A673 (cell line): ENCODE measurements at places on chromosomes 11 and 22. TPM values are rescaled to one million over a fixed set of nuclear protein-coding genes. Genes with fewer than 3 reads are reported as not detected.

DNA sequence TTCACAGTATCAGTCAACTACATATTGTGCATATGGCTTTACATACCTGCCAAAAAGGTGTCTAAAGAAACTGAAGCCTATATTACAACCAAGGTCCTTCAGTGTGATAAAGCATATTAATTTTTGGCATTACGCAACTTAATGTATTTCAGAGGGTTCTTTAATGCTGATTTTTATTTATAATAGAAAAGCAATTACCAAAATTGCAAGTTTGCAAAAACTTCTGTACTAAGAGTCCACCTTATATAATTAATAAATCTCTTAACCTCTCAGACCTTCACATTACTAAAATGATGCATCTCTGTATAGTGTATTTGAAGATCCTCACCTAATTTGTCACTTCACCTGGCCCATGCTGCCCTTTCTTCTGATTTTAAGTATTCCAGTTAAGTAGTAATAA, 128.6 kb downstream of the GUCY1A2 start:
- no peak for DNase-seq

Gene KRTAP5-2
- not detected in 2 replicates for total RNA-seq

GRCh38 chr11:106446955-106447354, 369.5 kb downstream of the AASDHPPT start:
- no peak for DNase-seq

GRCh38 chr11:79520086-79520485, 79.3 kb upstream of the TENM4 start:
- DNase-seq, result no peak

DNA sequence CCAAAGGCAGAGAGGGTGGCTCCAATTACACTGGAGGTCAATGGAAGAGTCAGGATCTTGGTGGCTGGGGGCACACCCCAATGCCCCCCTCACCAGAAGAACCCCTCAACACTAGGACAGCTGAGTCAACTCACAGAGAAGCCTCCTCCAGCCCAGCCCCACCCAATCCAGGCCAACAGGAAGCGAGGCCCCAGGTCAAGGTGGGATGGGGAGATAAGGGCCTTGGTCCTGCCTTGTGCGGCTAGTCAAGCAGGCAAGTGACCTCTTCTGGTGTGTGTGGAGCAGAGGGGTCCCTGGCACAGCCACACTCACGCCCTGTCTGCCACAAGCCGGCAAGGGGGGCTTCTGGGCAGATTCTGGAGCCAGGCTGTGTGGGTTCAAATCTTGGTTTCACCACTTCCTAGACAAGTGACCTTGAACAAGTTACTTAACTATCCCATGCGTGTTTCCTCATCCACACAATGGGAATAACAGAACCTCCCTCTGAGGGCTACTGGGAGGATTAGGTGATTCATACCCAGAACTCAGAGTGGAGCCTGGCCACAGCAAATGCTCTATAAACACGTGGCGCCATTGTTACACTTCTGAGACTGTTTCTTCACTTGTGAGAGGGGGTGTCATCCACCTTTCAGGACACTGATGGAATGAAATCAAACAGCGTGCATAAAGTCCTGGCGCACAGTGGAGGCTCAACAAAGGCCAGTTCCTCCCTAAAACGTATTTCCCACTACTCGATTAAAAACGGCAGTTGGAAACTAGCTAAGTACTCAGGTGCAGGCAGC, 3.2 kb downstream of the TTLL12 start:
- peak; percentile 39 for DNase-seq

DNA sequence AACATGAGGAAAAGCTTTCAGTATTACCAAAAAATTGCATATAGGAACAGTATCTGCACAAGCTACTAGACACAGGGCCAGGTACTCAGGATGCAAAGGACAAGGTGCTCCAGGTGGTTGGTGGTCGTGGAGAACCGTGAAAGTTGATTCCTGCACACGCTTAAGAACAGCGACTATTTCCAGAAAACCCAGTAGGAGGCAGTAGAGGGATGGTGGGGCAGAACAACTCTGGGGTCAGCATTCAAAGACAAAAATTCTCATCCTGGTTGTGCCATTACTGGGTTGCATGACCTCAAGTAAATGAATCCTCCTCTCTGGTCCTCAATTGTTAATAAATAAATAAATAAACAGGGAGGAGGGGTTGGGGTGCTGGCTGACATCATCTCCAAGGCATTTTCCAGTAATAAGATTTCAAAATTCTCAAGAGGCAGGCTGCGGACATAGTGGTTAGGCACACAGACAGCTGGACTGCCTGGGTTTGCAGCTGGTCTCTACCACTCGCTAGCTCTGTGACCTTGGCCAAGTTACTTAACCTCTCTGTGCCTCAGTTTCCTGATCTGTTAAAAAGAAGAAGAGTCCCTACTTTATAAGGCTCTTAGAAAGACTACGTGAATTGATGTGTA, 89.6 kb downstream of the ISX start:
- DNase-seq, result peak; percentile 24

Gene C11orf16
- total RNA-seq, result not detected in 2 replicates

GRCh38 chr22:33035272-33035863, 22.8 kb downstream of the SYN3 start:
- no peak for DNase-seq

Gene SHISA8
- 1.4 and 1.8 TPM in 2 replicates for total RNA-seq

DNA sequence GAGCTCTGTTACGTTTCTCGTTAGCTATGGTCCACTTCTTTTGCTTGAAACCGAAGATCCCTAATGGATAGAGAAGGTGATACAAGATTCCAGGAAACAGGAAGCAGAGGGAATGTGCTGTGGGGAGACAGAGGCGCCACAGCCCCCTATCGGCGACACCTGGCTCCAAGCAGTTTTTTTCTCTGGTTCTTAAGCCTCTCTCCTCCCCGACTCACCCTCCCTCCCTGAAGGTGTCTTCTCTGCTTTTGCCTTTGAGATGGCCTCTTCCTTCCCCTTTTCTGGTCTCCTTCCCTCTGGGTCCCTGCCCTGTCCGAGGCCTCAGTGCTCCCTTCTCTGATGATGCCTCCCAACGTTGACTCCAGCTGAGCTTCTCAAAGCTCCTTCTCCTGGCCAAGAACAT, 14.2 kb upstream of the APOBEC3A start:
- DNase-seq, result no peak

Gene OR52I1
- not detected in 2 replicates for total RNA-seq

DNA sequence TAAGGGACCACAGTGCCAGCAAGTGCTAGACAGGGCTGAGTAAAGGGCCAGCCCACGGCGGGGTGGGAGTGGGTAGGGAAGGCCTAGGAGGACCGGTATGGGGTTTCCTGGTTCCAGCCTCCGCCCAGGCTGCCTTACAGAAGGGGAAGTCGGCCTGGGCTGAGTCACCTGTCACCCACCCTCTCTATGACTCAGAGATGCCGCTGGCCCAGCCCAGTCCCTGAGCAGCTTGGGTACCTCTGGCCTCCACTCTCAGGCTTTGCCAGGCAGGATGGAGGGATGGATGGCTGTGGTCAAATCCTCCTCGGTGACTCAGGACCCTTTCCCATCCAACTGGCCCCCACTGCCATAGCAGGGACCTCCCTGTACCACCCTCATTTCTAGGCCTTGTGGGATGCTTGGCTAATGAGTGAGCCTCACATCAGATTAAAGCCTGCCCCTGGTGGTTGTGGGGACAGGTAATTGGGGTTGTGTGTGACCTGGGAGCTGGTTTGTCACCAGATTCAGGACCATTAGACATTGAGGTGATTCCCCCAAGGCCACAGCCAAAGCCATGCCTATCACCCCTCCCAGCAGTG, 13.9 kb downstream of the SLC35E4 start:
- DNase-seq, result no peak

- peak; percentile 52 for DNase-seq
Observed at GRCh38 chr11:27722117-27722952, 22.1 kb upstream of the BDNF start.

Gene TSPAN32
- total RNA-seq, result not detected in 2 replicates

Gene PRAME
- 14.1 and 35.4 TPM in 2 replicates for total RNA-seq

Gene CEND1
- total RNA-seq, result 0.24 and 0.52 TPM in 2 replicates

Gene TTC28
- total RNA-seq, result 48.7 and 55.8 TPM in 2 replicates

- peak; percentile 60 for DNase-seq
Observed at GRCh38 chr11:45343444-45343843, 57.3 kb upstream of the SYT13 start.

Gene TMEM25
- total RNA-seq, result 13.2 and 13.4 TPM in 2 replicates

- peak; percentile 52 for DNase-seq
Observed at GRCh38 chr22:46934746-46935491, 172.5 kb downstream of the TBC1D22A start.

DNA sequence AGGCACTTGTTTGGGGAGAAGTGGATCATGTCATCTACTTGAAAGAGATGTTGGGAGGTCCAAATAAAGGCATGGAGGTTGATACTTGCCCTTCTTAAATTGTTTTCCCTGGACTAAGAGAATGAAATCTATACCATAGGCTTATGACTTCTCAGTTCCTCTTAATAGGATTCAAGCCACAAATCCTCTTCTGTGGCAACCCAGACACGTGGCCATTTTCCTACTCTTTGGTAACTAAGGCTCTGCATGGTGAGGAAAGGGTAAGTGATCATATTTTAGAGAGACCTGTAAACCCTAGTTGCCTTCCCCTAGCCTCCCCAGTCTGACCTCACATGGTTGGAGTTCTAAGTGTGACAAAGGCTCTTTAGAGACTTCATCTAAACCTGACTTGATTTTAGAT, 72.9 kb upstream of the CD44 start:
- no peak for DNase-seq

DNA sequence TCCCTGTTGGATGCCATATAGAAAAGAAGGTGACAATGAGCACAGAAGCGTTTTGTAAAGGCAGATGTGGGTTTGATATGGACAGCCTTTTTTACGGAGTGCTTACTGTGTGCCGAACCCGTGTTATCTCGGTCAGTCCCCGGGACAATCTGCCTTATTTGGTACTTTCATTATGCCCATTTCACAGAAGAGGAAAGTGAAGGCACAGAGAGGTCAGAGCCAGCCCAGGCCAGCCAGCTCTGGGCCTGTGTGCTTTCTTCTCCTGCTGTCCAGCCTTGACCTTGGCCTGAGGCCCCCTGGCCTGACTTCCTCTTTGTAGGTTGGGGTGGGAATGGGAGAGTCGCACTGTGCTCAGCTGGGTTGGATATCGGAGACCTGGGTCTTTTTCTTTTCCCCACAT, 628 bp upstream of the CRYBB1 start:
- no peak for DNase-seq

Gene GRIK4
- not detected in 2 replicates for total RNA-seq

- DNase-seq, result no peak
Observed at GRCh38 chr11:64092761-64093136, 57.0 kb downstream of the FLRT1 start.

GRCh38 chr11:47034091-47034490, 97.5 kb downstream of the CSTPP1 start:
- no peak for DNase-seq

Gene CBX7
- total RNA-seq, result 2.8 and 3.8 TPM in 2 replicates

Gene FAM83F
- total RNA-seq, result not detected in 2 replicates

- DNase-seq, result no peak
Observed at GRCh38 chr11:13769188-13769587, 100.7 kb downstream of the FAR1 start.

Gene ACR
- not detected in 2 replicates for total RNA-seq

DNA sequence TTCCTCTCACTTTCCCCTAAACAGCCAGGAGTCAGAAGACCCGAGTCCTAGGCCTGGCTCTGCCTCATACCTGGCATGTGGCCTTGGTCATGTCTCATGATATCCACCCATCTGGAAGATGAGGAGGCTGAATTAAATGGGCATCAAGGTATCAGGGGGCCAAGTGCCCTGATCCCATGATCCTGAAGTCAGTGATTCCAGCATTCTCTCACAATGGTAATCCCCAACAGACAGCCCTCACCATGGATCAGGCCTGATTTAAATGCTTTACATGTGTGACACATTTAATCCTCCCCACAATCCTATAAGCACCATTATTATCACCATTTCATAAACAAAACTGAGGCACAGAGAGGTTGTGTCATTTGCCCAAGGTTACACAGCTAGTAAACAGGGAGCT, 70.0 kb downstream of the PDE2A start:
- no peak for DNase-seq

- no peak for DNase-seq
Observed at GRCh38 chr11:65685981-65686380, 23.3 kb upstream of the RELA start.

Gene A4GALT
- 21.9 and 23.7 TPM in 2 replicates for total RNA-seq

DNA sequence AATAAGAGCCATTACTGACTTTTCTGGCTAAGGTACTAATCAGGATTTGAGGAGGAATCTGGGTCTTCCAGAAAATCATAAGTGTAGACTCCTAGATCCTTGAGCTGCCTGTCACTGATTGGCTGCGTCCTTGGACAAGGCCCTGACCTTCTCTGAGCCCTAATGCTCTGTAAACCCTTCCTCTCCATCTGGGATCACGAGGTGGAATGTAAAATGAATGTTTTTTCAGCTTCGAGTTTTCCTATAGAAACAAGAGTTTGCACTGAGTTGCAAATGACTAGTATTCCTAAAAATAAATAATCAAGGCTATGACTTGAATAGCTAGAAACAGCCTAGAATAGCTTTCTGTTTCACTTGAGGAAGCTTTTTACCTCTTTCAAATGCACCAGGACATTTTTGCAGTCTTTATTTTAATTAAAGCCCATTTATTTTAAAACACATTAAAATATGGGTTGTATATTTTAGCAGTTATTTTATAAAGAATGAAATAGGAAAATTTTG, 1.1 kb upstream of the DIXDC1 start:
- DNase-seq, result no peak
